Ureter (tissue), 1 donor: ENCODE measurements at places on chromosomes 16 and 17. TPM values are rescaled to one million over a fixed set of nuclear protein-coding genes. Genes with fewer than 3 reads are reported as not detected.

SLC16A6 gene
- total RNA-seq, result 3.0 TPM

IGF2BP1 gene
- not detected for total RNA-seq

ABCC11 gene
- total RNA-seq, result 1.7 TPM

- no peak for DNase-seq
Measured at GRCh38 chr16:68082629-68083238, 2.4 kb upstream of the NFATC3 start.

DNA sequence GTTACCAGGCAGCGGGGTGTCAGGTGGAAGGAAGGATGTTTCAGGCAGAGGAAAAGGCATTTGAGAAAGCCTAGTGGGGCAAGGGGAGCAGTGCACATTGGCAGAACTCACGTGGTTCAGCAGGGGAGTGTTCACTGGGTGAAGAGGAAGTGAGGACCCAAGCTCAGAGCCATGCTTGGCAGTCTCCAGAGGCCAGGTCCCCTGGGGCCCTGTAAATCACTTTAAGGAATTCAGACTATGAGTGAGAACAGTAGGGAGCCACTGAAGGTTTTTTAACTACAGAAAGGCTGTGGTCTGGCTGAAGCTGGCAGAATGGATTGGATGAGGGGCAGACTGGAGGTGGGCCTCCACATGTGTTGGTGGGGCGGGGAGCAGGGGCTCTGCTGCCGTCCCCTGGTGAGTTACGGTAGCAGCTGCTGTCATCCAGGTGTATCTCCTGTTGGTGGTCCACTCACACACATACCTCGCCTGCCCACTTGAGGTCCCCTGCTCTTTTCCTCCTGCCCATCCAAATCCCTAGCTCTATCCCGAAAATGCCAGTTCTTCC is 5.1 kb downstream of the CLEC16A start:
- DNase-seq, result no peak

GRCh38 chr17:28204751-28205150 is 114.2 kb upstream of the TMEM97 start:
- DNase-seq, result no peak

DNA sequence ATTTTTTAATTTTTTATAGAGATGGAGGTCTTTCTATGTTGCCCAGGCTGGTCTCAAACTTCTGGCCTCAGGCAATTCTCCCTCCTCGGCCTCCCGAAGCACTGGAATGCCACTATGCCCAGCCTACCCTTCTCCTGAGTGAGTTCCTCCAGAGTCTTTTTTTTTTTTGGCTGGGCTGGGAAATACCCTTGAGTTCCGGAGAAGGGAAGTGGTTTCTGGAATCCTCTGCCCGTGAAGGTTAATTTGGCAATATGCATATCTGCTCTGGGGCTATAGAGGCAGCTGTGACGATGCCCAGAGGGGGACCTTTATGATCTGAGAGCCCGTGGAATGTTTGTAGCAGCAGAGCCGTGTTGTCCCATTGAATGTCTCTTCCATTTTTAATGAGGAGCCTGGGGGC is 217.5 kb downstream of the RBFOX1 start:
- no peak for DNase-seq

DNA sequence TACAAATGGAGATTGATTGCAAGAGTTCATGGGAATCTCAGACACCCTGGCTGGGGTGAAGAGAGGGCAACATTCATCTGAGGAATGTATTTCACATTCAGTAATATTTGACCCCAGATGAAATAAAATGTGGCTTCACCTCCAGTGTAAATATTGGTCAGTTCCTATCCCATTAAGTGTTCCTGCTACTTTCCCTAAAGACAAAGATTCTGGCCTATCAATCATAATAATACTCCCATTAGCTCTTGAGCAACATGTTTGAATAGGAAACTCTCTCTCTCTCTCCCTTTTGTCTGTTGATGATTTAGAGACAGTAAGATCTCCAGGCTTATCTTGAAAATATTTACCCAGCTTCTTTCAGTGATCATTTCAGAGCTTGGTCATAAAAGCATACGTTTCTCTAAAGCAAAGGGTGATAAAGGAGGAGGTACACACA is 70.1 kb downstream of the KCNJ2 start:
- DNase-seq, result no peak

- no peak for DNase-seq
Measured at GRCh38 chr16:31714903-31715504, 158.6 kb upstream of the ZNF267 start.

- no peak for DNase-seq
Measured at GRCh38 chr16:86978445-86979030, 338.7 kb downstream of the C16orf95 start.

- no peak for DNase-seq
Measured at GRCh38 chr16:76653390-76654026, 376.3 kb downstream of the CNTNAP4 start.
